ENCODE measurements at places on chromosomes 3 and 15. TPM values are rescaled to one million over a fixed set of nuclear protein-coding genes. Genes with fewer than 3 reads are reported as not detected.

The TRA2B gene
- total RNA-seq, result 137 TPM

The GREM1 gene
- 58.2 TPM for total RNA-seq

The ZBTB20 gene
- 14.5 TPM for total RNA-seq

The NRG4 gene
- total RNA-seq, result not detected

The CNTN4 gene
- 0.19 TPM for total RNA-seq

The LCTL gene
- not detected for total RNA-seq

The PARP9 gene
- total RNA-seq, result 20.5 TPM

The MME gene
- total RNA-seq, result 11.6 TPM

The MYZAP gene
- 3.1 TPM for total RNA-seq

The MIX23 gene
- 18.3 TPM for total RNA-seq

The RFC4 gene
- total RNA-seq, result 27.3 TPM

The ATP8B4 gene
- total RNA-seq, result not detected

The TEX55 gene
- not detected for total RNA-seq

The PPARG gene
- 6.6 TPM for total RNA-seq

The TM4SF4 gene
- total RNA-seq, result not detected

The OCA2 gene
- not detected for total RNA-seq

The LMAN1L gene
- not detected for total RNA-seq

The MEX3B gene
- 23.6 TPM for total RNA-seq

The TFDP2 gene
- total RNA-seq, result 16.1 TPM

The MESP1 gene
- 1.5 TPM for total RNA-seq

The GOLGA6L7 gene
- not detected for total RNA-seq

The EPHB1 gene
- total RNA-seq, result 11.0 TPM

The TMA7 gene
- total RNA-seq, result 429 TPM

The MYRIP gene
- 2.3 TPM for total RNA-seq

The SLC15A2 gene
- 0.29 TPM for total RNA-seq

The WDR5B gene
- 3.5 TPM for total RNA-seq

The BUB1B gene
- total RNA-seq, result 15.2 TPM

The ANKRD34C gene
- not detected for total RNA-seq

The SEMA3F gene
- 95.6 TPM for total RNA-seq

The EAF2 gene
- total RNA-seq, result 1.4 TPM

The VEPH1 gene
- 80.8 TPM for total RNA-seq

The MYL3 gene
- not detected for total RNA-seq

The COLQ gene
- total RNA-seq, result 0.05 TPM

The MFGE8 gene
- 107 TPM for total RNA-seq

The UBP1 gene
- total RNA-seq, result 54.1 TPM

The ECE2 gene
- not detected for total RNA-seq

The ISL2 gene
- 0.19 TPM for total RNA-seq

The PPP1R2 gene
- 24.7 TPM for total RNA-seq

The TM6SF1 gene
- total RNA-seq, result 38.0 TPM

The FBXL22 gene
- 0.10 TPM for total RNA-seq

The C3orf80 gene
- total RNA-seq, result not detected

The A4GNT gene
- total RNA-seq, result not detected

The KLF15 gene
- total RNA-seq, result 0.05 TPM

The ILDR1 gene
- total RNA-seq, result not detected

The CRYGS gene
- total RNA-seq, result 4.5 TPM

The SLC22A13 gene
- not detected for total RNA-seq

The PFKFB4 gene
- total RNA-seq, result 6.5 TPM

The ANKUB1 gene
- total RNA-seq, result not detected

The NME9 gene
- total RNA-seq, result not detected

The SI gene
- not detected for total RNA-seq

The CHRD gene
- 1.9 TPM for total RNA-seq

The SKOR1 gene
- 0.19 TPM for total RNA-seq

The IL17RC gene
- 22.1 TPM for total RNA-seq

The RAD51 gene
- total RNA-seq, result 4.7 TPM
